ENCODE measurements at places on chromosomes 13 and 19. TPM values are rescaled to one million over a fixed set of nuclear protein-coding genes. Genes with fewer than 3 reads are reported as not detected.

The PSG2 gene
- not detected for total RNA-seq

The ACP7 gene
- total RNA-seq = not detected

The SMIM44 gene
- total RNA-seq = not detected

The DPF1 gene
- 35.5 TPM for total RNA-seq

The AP1M1 gene
- 104 TPM for total RNA-seq

The ELAVL3 gene
- total RNA-seq = 39.7 TPM

The PPM1N gene
- total RNA-seq = not detected

The CGB5 gene
- total RNA-seq = not detected

The CLC gene
- total RNA-seq = not detected

The SMARCA4 gene
- total RNA-seq = 363 TPM

The CD37 gene
- not detected for total RNA-seq

The SPACA4 gene
- not detected for total RNA-seq

The APC2 gene
- 39.2 TPM for total RNA-seq

The B3GNT3 gene
- total RNA-seq = not detected

The CYP2A6 gene
- not detected for total RNA-seq

The PVR gene
- total RNA-seq = 20.4 TPM

The TTC9B gene
- 1.7 TPM for total RNA-seq

The CLEC11A gene
- 7.9 TPM for total RNA-seq

The IGSF23 gene
- not detected for total RNA-seq
